ENCODE measurements at places on chromosomes 5 and 9.

DNA sequence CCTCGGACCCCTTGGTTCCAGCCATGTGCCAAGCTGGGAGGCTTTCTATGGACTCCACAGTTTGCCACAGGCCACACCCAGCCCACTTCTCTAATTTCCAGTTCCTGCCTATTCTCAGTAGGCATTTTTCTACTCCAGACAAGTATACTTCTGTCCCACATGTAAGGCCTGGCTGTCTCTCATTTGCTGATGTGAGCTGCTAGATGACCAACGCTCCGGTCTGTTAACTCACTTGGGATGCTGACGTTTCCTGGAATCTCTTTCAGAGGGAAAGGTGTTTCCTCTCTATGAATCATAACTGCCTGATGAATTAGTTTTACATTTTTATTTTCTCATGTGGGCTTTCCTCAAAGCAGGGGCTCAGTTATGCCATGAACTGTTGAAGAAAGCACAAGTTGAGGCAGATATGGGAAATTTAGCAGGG lies 36.3 kb downstream of the ERGIC1 start:
- no peak for DNase-seq

- DNase-seq: no peak
Observed at GRCh38 chr5:50749181-50749580, 82.7 kb downstream of the PARP8 start.

DNA sequence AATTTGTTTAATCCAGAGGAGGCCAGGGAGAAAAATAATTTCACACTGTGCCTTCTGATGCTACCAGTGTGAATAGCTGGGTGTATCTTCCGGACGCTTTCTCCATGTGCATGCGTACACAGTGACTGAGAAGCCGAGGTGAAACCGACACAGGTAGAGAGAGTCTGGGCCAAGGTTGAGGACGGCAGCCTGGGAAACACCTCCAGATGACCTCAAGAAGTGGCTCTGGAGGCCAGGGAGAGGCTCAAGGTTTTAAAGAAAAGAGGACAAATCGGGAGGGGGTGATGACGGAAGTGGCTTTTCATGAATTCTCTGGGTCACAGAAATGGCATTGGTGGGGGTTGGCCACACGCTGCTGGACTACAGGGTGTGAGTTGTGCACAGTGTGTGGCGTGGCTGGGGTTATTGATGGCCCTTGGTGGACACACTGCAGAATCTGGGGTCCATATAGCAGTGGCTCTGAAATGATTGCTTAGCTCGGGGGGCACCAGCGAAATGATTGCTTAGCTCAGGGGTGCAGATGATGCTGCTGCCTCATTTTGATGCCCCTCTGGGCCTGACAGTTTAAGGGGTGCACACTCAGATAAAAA lies 34.1 kb upstream of the LRRC14B start:
- no peak for DNase-seq

- no peak for DNase-seq
Observed at GRCh38 chr5:132915681-132916080, 42.2 kb downstream of the LEAP2 start.

DNA sequence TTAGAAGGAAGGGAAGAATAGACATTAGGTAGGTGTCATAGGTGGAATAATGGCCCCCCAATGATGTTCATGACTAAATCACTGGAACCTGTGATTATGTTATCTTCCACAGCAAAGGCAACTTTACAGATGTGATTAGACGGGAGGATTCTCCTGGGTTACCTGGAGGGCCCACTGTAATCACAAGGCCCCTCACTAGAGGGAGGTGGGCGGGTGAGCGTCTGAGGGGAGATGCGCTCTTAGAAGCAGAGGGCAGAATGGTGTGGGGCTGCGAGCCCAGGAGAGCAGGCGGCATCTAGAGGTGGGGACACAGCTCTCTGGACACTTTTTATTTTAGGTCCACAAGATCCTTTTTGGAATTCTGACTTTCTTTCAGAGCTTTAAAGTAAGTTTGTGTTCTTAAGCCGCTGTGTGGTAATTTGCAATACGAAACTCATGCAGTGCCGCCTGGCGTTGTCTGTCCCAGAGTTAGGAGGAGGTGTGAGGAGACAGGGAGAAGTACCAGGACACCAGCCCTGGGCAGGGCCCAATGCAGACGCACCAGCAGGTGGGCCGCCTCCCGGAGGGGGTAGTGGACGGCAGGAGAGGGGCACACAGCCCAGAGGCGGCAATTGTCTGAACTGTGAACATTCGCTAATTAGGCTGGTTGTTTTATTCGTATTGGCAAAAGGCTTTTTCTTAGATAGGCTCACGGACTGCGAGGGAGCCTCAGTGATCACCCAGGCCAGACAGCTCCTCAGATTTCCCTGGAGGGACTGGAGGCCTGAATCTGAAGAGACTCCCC lies 51.1 kb upstream of the FANCC start:
- no peak for DNase-seq

DNA sequence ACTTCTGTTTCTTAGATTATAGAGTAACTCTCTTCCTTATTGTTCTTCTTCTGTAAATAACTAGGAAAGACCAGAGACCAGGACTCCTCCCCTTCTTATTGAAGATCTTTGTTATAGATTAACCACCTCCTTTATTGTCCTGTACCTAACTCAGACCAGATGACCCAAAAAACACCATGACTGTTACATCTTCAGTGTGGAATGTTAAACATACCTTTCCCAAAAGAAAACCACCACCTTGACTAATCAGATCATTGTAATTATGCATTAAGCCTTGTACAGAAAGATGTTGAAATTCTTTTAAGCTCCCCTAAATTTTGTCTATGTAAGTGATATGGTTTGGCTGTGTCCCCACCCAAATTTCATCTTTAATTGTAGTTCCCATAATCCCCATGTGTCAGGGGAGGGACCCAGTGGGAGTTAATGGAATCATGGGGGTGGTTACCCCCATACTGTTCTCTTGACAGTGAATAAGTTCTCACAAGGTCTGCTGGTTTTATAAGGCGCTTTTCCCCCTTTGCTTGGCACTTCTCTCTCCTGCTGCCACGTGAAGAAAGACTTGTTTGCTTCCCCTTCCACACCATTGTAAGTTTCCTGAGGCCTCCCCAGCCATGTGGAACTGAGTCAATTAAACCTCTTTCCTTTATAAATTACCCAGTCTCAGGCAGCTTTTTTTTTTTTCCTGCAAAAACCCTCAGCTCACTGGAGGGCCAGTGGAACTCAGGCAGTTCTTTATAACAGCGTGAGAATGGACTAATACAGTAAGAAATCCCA lies 26.3 kb downstream of the ARSB start:
- no peak for DNase-seq

DNA sequence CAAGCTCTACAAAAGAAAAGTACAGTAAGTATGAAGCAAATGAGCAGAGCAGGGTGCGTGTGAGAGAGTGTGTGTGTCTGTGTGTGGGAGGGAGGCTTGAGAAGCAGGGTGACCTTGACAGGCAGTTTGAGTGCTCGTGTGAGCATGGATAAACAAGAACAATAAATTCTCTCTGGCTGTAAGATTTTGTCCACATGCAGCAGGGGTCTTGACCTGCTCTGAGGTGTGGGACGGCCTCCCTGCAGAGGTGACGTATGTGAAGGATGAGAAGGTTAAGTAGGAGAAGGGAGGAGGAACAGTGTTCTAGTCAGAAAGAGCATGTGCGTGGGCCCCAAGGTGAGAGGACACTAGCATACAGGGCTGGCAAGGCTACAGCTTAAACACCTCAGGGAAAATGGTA lies 49.0 kb downstream of the SPTLC1 start:
- no peak for DNase-seq

GRCh38 chr9:5500441-5501235 lies 9.7 kb upstream of the PDCD1LG2 start:
- no peak for DNase-seq

DNA sequence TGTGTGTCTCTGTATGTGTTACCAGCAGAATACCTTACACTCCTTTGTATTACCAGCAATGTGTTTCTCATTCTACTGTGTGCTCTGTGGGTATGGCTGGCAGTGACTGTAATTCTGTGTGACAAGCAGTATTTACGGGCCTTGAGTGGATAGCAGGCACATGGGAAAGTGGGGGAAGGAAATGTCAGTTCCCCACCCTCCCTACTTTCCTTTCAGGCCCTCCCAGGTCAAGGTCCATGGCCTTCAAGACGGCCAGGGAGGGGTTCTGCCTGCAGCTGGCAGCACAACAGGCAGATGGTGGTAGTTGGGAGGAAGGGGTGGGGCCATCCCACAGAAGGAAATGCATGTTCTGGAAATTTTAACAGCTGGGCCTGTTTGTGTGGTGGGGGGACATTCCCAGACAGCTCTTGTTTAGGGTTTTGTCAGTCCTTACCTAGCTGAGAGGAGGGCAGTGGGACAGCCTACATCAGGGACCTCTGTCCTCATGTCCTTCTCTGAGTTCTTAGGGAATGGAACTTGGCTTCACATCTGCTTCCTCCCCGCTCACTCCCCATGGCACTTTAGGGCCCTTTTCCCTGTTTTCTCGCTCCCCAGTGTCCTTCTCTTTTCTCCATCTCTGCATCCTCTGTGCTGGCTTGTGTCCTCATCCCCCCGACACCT lies 14.6 kb upstream of the TNIP1 start:
- DNase-seq: no peak

- DNase-seq: no peak
Observed at GRCh38 chr5:73369278-73369677, 79.3 kb downstream of the FOXD1 start.

DNA sequence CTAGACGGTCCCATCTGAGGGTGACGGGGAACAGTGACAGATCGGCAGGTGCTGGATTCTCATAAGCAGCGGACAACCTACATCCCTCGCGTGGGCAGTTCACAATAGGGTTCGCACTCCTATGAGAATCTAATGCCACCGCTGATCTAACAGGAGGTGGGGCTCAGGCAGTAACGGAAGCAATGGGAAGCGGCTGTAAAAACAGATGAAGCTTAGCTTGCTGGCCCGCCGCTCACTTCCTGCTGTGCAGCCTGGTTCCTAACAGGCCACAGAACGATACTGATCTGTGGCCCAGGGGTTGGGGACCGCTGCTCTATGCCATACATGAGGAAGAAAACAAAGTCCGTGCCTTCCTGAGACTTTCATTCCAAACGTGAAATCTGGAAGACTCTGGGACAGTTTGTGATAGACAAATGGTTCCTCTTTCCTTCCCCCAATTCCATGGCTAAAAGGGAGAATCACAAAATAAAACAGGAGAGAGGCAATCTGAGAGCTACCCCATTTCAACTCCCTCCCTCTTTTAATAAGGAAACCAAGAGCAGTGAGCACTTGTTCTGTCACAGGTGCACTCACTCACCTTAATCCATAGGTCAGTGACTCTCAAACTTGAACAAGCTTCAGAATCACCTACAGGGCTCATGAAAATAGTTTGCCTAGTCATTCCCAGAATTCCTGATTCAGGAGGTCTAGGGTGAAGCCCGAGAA lies 12.1 kb downstream of the PDCL start:
- no peak for DNase-seq

DNA sequence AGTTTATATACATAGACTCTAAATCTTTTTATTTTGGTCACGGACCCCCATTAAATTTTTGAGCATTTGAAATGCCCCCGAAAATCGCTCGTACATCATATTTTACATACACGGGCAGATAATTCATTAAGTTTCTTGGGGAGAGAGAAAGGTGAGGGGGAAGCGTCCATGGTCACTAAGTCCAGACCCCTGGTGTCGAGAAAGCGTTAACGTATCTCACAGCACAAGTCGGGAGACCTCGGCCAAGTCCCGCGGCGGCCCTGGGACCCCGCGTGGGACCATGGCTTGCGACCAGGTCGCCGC lies 794 bp downstream of the PTBP3 start:
- no peak for DNase-seq

- DNase-seq: no peak
Observed at GRCh38 chr9:29282121-29282520, 1708.8 kb upstream of the C9orf72 start.

DNA sequence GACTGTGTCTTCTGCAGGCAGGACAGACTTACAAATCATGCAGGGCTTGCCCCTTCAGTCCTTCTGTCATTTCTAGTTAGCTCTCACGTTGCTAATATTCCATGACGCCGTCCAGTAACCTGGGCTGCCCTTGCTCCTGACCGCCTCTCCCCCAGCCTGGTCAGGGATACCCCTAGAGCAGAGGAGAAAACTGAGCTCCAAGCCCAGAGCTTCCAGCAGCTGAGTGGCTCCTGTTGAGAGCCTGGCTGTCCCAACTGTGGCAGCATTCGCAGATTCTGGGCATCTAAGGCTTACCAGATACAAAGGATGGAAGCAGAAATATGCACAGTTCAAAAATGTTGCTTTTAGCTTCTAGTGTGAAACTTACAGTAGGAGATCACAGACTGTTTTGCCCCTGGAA lies 185.2 kb downstream of the CD180 start:
- DNase-seq: no peak

GRCh38 chr5:7478459-7478858 lies 82.5 kb downstream of the ADCY2 start:
- no peak for DNase-seq

DNA sequence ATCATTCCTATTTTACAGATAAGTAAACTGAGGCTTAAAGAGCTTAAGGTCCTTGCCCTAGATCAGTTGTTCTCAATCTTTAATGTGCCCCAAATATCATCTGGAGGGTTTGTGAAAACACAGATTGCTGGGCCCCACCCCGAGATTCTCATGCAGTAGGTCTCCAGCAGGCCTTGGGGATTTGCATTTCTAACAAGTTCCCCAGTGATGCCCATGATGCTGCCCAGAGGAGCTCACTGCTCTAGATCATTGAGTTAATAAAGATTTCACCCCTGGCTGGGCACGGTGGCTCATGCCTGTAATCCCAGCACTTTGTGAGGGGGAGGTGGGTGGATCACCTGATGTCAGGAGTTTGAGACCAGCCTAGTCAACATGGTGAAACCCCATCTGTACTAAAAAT lies 42.8 kb upstream of the RAD23B start:
- no peak for DNase-seq

DNA sequence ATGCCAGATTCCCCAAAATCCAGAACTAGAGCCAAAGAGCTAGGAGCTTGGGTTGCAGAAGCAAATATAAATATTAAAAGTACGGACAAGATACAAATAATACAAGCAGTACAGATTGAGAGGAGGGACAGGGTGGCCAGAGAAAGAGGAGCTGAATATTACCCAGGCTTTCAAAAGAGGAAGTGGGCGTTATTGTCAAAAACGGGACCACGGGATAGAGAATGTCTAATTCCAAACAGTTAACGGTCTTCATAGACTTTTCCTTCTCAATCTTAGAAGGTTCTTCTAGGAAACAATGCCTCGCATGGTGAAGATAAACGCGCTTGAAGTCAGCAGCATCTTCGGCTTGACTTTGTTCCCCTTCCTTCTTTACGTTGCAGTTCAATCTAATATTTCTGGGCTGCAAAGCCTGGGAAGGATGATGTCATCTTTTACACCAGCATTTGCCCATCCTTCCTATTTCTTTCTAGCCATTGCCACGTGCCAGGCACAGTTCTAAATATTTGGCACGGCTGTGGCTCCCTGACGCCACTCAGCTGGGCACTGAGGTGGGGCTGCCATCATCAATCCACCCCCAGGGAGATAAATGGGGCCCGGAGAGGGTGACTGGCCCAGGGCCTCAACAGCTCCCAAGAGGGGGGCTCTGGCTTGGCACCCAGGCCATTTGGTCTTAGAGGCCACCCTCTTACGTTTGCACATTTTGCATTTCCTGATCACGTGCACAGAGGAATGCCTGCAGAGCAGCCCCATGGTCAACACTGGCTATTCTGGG lies 16.3 kb upstream of the OLFM1 start:
- no peak for DNase-seq

GRCh38 chr5:41772056-41772455 lies 98.2 kb downstream of the OXCT1 start:
- no peak for DNase-seq

Data from activated CD8-positive, alpha-beta memory T cell treated with anti-CD3 and anti-CD28 coated beads for 48 hours (primary cell).